ENCODE measurements at places on chromosomes 16 and 17. TPM values are rescaled to one million over a fixed set of nuclear protein-coding genes. Genes with fewer than 3 reads are reported as not detected.

GRCh38 chr16:74141015-74141414, 155.6 kb upstream of the PSMD7 start:
- no peak for DNase-seq

- DNase-seq = no peak
Measured at GRCh38 chr17:77571155-77571981, 387.1 kb upstream of the TNRC6C start.

DNA sequence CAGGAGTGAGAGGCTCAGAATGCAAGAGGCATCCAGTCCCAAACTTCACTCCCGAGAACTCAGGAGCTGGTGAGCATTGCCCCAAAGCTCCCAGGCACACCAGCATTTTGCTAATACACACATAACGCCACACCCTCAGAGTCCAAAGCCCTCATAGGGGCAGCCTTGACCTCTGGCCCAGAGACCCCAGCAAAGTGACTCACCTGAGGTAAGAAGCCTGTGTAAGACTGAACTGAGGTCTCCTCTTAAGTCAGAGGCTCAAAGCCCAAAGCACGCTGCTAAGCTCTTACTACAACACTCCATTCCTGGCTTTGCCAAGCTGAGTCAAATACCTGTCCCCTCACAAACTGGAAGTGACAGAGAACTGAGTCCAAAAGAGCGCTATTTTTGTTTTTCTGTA, 16.4 kb downstream of the ST3GAL2 start:
- no peak for DNase-seq

GRCh38 chr17:46139432-46140210, 53.6 kb downstream of the KANSL1 start:
- DNase-seq = no peak

- DNase-seq = peak; percentile 45
Measured at GRCh38 chr17:61409301-61410112, 9.9 kb downstream of the TBX2 start.

DNA sequence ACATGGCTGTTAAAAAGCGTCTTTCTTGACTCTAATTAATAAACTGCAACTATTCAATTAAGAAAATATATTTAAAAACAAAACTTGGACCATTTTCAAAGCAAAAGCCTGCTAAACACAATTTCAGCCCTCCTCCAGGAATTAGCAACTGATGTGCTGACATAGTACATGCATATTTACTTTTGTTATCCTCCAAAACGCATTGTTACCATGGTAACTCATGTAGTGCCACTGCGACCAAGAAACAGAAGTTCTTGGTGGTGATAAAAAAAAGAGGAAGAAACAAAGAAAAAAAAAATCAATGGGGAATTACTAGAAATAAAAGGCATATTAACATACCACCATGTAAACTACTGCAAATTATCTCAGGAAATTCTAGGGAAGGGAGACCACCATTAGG, 793.4 kb upstream of the CDH8 start:
- no peak for DNase-seq

- DNase-seq = peak; percentile 83
Measured at GRCh38 chr17:82030470-82031302, 792 bp upstream of the RAC3 start.

- DNase-seq = no peak
Measured at GRCh38 chr17:79531191-79532095, 79.4 kb downstream of the RBFOX3 start.

DNA sequence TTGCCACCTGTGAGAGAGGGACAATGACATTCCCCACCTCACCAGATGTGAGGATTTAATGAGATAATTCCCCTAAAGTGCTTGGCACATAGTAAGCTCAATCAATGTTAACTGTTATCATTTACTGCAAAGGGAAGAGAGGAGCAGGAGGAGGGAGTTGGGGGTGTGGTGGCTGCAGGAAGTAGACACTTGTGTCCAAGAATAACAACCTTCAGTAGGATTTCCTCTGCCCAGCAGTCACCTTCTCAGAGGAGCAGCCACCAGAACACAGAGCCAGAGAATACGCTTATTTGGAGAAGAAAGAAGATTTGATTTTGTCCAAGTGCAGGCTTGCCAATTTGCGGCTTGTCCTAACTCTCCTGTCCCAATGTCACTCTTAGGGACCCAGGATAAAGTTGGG, 10.2 kb downstream of the CBX4 start:
- DNase-seq = no peak

DNA sequence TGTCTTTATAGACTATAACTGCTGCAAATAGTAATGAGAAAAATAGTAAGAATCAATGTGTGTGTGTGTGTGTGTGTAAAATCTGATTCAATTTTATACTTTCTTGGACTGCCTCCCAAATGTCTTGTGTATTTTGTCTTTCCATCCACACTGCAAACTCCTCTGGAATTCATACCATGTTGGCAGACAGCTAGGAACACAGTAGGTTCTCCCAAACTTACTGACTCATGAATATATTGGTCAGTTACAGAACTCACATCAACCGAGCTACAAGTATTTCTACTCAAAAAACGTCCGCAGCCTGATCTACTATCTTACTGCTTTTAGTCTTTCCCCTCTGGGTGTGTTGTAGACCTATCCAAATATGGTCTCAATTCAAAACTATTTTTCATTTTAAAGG, 542.7 kb upstream of the PSMD7 start:
- no peak for DNase-seq

- DNase-seq = no peak
Measured at GRCh38 chr16:30958175-30959079, 873 bp downstream of the SETD1A start.

DNA sequence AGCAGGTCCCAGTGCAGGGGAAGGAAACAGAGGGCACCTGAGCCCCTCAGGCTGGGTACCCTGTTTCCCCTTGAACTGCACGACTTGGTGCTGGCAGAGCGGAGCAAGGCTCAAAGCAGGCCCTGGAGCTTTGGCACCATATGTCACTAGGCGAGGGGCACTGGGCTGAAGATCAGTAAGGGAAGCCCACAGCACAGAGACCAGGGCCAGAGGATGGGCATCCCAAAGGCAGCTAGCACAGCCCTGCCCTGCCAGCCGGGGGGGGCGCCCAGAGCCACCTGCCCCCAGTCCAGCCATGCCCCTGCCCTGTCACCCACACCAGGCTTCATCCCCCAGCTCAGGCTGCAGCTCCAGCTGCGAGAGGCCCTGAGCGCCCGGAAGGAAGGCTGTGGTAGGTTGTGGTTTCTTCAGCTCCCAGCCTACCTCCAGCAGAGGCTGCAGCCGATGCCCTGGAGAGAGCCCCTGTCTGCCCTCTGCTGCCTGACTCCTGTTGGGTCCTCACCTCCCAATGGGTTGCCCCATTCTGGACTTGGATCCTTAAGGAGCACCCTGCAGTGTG, 10.9 kb downstream of the NHERF1 start:
- peak; percentile 50 for DNase-seq

GRCh38 chr17:71089431-71089830, 920.1 kb downstream of the KCNJ2 start:
- no peak for DNase-seq

- no peak for DNase-seq
Measured at GRCh38 chr16:54389836-54390494, 103.4 kb upstream of the IRX3 start.

DNA sequence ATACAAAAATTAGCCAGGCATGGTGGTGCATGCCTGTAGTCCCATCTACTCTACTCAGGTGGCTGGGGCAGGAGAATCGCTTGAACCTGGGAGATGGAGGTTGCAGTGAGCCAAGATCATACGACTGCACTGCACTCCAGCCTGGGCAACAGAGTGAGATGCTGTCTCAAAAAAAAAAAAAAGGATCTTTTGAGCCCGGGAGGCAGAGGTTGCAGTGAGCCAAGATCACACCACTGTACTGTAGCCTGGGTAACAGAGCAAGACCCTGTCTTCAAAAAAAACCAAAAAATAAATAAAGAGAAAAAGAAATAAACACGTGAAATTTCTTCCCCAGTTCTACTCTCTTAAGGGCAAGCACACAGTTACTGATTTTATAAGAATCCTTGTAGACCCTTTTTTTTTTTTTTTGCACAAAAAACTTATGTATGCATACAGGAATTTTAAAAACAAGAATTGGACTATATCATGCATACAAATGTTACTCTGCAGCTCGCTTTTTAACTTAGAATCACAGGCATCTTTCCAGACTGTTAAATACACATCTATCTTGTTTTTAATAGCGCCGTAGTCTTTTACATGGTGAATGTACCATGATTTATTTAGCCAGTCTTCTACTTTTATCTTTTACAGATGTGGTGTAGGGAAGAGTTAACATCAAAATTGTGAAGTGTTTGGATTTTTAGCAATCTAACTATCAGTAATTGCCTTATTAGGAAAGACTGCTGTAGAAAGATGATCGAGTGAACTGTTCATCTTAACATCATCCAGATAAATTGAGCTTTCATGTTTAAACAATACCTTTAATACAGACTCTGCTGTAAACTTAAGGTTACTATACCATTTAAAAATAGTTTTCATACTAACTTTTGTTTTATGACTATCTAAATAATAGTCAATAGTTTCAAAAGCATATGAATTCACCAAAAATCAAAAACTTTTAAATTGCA, 14.6 kb downstream of the CDH3 start:
- DNase-seq = no peak

GRCh38 chr17:31877341-31877740, 18.3 kb upstream of the COPRS start:
- no peak for DNase-seq

GRCh38 chr16:27286451-27286850, 17.9 kb upstream of the NSMCE1 start:
- DNase-seq = no peak

DNA sequence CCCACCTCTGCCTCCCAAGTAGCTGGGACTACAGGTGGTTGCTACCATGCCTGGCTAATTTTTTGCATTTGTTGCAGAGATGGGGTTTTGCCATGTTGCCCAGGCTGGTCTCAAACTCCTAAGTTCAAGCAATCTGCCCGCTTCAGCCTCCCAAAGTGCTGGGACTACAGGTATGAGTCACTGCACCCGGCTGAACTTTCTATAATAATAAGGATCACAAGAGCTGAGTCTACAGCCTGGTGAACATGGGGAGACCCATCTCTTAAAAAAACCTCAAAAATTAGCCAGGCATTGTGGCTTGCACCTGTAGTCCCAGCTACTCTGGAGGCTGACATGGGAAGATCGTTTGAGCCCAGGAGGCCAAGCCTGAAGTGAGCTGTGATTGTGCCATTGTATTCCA, 53.5 kb downstream of the WDR59 start:
- DNase-seq = no peak

- DNase-seq = no peak
Measured at GRCh38 chr16:88472069-88472468, 19.0 kb downstream of the ZFPM1 start.

GRCh38 chr16:88144028-88144511, 192.8 kb downstream of the BANP start:
- no peak for DNase-seq

GRCh38 chr16:47250983-47251382, 107.2 kb upstream of the NETO2 start:
- DNase-seq = no peak

DNA sequence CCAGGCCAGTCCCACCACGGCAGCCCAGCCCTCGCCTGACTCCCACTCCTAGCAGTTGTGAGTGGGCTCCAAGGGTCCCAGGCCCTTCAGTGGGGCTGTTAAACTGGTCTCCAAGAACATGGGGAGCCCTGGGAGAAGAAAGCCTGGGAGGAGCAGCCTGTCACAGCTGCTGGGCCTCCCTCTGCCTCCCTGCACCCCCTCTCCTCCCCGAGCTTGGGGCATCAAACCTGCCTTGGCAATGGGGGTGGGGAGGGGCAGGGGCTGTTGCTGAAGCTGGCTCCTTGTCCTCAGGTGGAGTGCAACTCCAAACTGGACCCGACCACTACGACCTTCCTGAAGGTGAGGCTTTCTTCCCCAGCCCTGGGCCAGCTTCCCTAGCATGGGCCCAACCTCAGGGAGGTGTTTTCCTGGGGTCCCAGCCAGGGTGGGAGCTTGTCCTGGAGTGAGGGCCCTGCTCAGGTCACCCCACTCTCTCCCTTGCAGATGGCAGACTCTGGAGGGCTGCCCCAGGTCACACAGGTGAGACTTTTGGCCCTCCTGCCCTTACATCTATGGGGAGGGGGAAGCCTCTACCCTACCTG, 6.6 kb upstream of the SETD6 start:
- DNase-seq = no peak

- no peak for DNase-seq
Measured at GRCh38 chr17:381516-381915, 28.9 kb upstream of the RPH3AL start.

DNA sequence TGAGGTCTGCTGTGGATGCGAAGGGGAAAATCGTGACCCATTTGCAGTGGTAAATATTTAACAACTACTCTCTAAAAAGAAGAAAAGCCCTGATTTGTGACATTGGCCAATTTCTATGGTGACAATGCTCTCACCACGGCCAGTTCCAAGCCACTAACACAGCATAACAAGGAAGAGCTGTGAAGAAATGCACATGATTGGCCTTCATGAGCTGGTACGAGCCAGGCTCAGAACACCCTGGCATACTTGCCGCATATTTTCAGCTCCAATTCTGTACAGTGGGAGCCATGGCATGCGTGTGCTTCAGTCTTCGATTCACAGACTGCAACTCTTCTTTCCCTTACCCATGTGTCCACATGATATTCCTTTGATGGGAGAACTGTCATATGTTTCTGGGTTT, 363.9 kb upstream of the CDH5 start:
- no peak for DNase-seq

- no peak for DNase-seq
Measured at GRCh38 chr17:3970668-3971067, 6.4 kb upstream of the ATP2A3 start.

GRCh38 chr17:62644487-62645173, 17.2 kb downstream of the MRC2 start:
- DNase-seq = no peak

DNA sequence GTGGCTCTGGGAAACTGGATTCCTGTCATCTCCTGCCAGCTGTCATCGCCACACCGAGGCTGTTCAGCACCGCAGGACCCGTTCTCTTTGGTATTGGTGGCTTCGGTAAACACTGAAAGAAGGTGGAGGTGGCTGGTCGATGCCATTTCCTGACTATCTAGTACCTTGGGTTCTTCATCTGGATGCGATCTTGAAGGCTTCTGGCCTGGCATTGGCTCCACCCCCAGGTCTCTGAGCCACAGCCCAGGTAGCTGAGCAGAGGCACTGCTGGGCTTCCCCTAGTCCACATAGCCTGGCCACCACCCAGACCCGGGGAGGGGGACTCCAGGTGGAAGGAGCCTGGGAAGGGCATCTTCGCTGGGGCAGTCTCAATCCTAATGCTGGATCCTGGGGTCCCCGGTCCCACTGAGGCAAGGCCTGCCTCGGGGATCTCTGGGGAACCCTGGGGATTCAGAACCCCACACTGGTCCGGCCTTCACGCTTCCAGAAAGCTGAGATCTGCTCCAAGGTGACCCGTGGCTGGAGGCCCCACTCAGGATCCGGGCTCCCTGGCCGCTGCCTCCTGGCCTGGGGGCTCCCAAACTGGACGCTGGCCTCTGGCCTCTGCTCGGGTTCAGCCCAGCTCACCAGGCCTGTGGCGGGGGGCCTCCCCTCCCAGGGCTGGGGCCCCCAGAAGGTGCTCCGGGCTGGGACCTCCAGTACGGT, 1.8 kb downstream of the C16orf54 start:
- peak; percentile 48 for DNase-seq

- DNase-seq = no peak
Measured at GRCh38 chr16:89341279-89341678, 123.8 kb downstream of the ZNF778 start.

CA5A gene
- total RNA-seq = not detected

SLC12A4 gene
- 19.5 TPM for total RNA-seq

CALB2 gene
- total RNA-seq = not detected

P2RX1 gene
- total RNA-seq = 15.0 TPM

VMO1 gene
- not detected for total RNA-seq

TEKT1 gene
- total RNA-seq = 0.37 TPM
